Stimulated activated CD4-positive, alpha-beta T cell treated with anti-CD3 and anti-CD28 coated beads, Interleukin-15, amount 100 ng/mL, for 1 hour (primary cell): ENCODE measurements at places on chromosomes 11 and 22.

- DNase-seq: no peak
These were observed 99.7 kb downstream of the DSCAML1 start for GRCh38 chr11:117697319-117697718.

DNA sequence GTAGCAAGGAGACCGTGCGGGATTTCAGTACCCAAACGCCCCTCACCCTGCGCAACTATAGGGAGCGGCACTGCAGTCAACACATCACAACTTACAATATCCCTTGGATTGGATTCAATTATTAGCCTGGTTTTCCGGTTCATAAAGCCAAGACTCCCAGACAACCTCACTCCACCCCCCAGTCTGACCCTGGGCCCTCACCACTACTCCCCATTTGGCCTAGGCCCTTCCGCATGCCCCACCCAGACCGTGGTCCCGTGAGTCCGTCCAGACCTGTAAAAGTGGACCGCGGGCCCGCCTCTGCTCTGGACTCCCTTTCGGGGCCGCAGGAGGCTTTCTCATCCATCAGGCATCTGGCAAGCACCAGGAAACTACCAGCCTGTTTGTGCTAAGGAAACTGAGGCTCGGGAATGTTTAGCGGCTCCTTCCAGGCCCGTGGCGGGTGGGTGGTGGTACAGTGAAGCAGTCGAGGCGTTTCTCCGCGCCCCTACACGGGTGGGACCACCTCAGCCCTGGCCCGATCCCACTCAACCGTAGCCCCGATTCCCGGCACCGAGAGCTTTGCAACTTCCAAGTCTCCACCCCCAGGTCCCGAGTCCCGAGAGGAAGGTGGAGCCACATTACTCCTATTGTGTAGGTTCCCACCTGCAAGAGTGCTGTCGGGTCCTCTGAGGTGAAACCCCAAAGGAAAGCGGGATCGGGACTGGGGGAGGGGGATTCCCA, 679 bp upstream of the DPP3 start:
- DNase-seq: no peak

DNA sequence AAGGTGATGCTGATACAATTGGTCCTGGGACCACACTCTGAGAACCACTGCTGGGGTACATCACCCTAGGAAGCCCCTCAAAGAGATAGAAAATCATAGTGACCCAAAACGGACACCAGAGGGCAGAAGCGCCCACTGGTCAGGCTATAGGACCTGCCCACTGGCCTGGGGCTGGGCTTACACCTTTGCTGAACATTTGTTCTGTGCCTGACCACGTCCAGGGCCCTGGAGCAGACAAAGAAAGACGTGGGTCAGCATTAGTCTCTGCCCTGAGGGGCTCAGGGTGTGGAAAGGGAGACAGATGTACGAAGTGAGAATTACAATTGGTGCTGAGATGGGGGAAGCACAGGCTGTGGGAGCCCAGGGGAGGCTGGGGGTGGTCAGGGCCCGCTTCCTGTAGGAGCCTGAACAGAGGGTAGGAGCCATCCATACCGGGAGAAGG, 14.4 kb upstream of the SERPINH1 start:
- DNase-seq: no peak

DNA sequence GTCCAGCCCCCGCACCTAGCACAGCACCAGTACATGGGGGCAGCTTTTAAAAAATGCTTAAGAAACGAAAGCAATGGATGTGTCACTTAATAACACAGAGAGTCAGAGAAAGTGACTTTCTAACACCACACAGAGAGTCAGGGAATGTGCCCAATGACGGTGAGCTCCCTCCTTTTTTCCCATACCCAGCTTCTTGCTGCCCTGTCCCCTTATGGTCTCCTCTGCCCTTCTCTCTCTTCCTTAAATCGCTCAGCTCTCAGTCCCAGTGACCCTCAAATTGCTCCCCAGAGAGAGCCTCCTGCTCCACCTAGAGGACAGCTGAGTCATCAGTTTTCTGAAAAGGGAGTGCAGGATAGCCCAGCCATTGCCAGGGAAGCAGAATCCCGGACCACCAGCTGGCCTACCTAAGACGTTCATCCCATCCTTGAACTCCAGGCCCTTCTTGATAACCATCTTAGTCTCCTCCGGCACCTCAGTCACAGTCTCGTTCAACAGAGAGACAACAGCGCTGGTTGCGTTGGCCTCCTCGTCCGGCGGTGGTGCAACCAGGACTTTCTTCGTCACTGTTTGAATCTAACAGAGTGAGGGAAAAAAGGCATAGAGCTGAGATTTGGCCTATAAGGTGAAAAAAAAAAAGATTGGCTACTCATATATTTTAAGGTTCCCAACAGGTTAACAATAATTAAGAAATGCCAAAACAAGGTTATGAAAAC, 113.5 kb downstream of the SLC1A2 start:
- DNase-seq: no peak

- DNase-seq: no peak
These were observed 82.4 kb downstream of the FAT3 start for GRCh38 chr11:92306966-92307510.

DNA sequence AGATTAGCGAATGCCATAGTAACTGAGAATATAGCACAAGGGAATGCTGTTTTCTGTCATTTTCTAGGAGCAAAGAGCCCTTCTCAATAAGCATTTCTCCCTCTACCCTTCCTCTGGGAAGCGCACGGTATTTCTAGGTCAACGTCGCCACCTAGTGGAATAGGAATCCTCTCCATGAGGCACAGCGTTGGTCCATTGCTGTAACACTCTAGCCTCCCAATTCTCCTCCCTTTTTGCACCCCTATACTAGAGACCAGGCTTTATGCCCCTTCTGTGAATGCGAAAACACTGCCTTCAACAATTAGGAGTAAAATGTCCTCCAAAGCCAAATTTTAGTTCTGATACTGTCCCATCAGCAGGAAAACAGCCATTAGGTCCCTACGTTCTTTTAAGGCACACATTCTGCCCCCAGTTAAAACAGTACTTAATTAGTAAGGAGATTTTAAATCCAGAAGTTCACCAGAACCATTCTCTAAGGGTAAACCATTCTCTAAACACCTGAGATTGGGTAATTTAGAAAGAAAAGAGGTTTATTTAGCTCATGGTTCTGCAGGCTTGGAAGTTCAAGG, 12.8 kb upstream of the HYLS1 start:
- DNase-seq: no peak

- DNase-seq: no peak
These were observed 73.9 kb downstream of the SGSM3 start for GRCh38 chr22:40444178-40444831.

DNA sequence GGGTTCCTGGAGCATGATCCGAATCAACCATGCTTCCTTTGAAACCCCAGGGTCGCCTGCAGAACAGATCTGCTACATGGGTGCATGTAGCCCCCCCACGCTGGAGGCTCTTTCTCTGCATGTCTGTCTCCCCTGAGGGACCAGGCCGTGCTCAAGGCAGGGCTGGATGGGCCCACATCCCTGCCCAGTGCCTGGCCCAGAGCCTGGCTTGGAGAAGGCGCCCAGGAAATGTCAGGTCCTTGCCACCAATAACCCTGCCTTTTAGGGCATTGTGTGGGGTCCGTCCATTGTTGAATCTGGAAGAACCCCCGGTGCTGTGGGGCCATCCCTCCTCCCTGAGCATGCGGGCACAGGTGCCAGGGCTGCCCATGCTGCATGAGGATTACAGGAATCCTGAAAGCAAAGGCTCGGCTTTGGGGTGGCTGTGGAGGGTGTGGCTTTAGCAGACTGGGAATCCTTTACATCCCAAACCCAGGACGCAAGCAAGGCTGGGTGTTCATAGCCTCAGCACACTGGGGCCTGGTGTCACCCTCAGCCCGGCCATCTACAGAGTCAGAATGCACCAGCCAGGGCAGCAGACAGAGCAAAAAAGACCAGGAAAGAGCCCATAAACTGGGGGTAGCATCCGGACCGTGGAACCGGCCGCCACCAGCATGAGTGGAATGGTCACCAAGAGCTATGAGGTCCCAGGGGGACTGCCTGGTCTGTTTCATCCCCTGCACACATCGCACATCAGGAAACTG, 48.2 kb downstream of the RTL6 start:
- DNase-seq: no peak

GRCh38 chr11:10023212-10023611, 270.8 kb downstream of the SBF2 start:
- DNase-seq: no peak

DNA sequence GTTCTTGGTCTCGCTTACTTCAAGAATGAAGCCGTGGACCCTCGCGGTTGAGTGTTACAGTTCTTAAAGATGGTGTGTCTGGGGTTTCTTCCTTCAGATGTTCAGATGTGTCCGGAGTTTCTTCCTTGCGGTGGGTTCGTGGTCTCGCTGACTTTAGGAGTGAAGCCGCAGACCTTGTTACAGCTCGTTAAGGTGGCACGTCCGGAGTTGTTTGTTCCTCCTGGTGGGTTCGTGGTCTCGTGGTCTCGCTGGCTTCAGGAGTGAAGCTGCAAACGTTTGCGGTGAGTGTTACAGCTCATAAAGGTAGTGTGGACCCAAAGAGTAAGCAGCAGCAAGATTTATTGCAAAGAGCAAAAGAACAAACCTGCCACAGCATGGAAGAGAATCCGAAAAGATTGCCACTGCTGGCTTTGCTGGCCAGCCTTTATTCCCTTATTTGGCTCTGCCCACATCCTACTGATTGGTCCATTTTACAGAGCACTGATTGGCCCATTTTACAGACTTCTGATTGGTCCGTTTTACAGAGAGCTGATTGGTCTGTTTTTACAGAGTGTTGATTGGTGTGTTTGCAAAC, 27.1 kb upstream of the NXPE2 start:
- no peak for DNase-seq

DNA sequence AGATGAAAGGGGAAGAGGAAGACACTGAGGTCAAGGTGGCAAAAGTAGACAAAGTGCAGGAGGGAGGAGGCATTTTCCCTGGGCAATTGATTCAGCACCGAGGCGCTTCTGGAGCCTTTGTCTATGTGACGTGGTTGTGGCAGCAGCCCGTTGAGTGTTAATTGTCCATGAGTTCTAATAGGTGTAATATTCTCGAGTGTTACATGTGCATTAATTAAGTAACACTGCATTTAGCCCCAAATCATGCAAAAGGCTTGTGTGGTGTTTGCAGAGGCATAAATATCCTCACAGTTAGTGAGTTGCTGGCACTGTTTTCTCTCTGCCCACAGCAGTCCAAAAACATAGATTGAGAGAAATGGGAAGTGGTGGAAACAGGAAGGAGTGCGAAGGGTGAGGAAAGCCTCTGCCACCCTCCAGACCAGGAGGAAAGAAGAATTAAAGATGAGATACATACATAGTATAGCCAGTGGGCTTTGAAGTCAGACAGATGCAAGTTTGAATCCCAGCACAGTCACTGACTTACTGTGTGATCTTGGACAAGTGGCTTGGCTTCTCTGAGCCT, 361.2 kb downstream of the MN1 start:
- DNase-seq: no peak

GRCh38 chr11:92765965-92766371, 203.5 kb upstream of the MTNR1B start:
- DNase-seq: no peak

GRCh38 chr11:27291954-27292636, 70.9 kb downstream of the CCDC34 start:
- DNase-seq: no peak

GRCh38 chr22:49160261-49161001, 667.2 kb downstream of the BRD1 start:
- no peak for DNase-seq

DNA sequence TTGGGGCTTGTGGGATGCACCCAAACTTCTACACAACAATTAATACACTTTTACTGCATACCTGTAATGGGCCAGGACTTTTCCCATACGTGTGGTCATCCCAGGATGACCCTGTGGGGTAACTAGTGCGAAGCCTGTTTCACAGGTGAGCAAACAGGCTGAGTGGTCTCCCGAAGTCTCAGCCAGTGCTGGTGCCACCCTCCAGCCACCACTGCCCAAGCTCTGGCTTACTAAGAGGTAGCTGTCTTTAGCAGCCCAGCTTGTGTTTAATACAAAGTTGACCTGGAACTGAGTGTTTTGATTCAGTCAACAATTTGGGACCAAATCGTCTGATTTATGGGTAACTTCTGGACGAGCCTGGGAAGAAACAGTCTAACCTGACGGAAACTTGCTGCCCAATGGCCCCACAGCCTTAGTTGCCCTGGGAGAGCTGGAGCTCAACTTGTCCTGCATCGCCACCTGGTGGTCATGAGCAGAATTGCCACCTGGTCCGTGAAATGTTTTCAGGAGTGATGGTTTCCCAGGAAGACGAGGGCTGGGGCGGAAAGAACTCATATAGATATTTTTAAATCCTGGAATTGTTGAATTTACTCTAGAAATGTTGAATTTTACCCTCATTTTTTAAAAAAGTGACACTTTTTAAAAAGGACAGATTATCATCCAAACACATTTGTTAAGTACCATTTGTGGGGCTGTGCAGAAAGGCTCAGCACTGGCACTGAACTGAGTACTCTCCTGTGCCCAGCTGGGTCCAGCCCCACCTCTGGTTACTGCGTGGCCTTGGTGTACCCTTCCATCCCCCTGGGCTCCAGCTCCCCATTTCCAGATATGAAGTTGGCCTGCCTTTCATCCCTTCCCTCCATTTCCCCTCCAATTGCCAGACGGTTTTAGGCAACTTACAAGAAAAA, 95.5 kb upstream of the PARVA start:
- DNase-seq: peak; percentile 55

GRCh38 chr11:57633394-57634070, 16.2 kb downstream of the YPEL4 start:
- no peak for DNase-seq

GRCh38 chr22:25367756-25368155, 148.3 kb downstream of the CRYBB2 start:
- DNase-seq: no peak

GRCh38 chr11:8086001-8086479, 5.0 kb downstream of the TUB start:
- DNase-seq: no peak

DNA sequence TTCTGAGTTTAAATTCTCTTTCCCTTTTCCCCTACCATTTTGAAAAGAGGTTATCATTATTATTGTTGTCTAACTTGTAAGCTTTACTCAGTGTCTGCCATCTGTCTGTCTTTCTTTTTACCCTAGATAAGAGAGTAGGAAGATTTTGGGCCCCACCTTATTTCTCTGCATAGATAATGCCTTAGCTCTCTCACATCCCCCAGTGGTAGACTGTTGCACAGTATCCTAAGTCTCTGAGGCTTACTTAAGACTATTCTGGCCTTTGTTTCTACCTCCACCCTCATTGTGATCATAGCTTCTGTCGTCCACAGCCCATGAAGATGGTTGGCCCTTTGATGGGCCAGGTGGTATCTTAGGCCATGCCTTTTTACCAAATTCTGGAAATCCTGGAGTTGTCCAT, 3.6 kb upstream of the OR51L1 start:
- DNase-seq: no peak

GRCh38 chr22:41256254-41257253, 15.8 kb upstream of the CHADL start:
- DNase-seq: no peak
